ENCODE measurements at places on chromosomes 13 and 19. TPM values are rescaled to one million over a fixed set of nuclear protein-coding genes. Genes with fewer than 3 reads are reported as not detected.

PROZ gene
- not detected for total RNA-seq

DNA sequence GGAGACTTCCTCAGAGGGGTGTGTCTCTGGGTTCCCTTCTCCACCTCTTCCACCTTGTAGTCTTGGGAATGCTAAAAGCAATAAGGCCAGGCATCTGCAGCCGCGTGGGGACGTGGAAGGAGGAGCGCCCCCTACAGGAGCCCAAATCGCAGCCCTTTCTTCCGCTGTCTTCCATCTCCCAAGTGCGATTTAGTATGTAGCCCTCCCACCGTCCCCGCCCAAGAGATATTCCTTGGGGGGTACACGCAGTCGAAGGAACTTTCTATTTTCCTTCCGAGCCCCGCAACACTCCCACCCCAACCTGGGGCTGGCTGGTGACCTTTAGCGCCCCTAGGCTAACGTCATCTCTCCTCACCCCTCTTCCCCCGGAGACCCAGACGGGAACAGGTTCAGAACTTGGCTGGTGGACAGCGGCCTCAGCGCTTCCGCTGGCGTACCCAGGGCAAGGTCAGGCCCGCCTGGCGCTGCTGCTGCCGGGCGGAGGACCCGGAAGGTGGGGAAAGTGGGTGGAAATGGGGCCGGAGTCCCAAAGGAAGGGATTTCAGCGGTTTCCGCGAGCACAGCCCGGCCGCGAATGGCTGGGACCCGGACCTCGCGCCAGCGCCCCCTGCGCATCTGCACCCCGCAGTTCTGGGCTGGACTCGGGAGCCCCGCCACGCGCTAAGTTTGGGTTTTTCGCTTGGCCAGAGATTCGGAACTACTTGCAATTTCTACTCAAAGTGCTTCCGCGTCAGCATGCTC is 2.1 kb upstream of the PCDH8 start:
- DNase-seq: peak; percentile 34

DNA sequence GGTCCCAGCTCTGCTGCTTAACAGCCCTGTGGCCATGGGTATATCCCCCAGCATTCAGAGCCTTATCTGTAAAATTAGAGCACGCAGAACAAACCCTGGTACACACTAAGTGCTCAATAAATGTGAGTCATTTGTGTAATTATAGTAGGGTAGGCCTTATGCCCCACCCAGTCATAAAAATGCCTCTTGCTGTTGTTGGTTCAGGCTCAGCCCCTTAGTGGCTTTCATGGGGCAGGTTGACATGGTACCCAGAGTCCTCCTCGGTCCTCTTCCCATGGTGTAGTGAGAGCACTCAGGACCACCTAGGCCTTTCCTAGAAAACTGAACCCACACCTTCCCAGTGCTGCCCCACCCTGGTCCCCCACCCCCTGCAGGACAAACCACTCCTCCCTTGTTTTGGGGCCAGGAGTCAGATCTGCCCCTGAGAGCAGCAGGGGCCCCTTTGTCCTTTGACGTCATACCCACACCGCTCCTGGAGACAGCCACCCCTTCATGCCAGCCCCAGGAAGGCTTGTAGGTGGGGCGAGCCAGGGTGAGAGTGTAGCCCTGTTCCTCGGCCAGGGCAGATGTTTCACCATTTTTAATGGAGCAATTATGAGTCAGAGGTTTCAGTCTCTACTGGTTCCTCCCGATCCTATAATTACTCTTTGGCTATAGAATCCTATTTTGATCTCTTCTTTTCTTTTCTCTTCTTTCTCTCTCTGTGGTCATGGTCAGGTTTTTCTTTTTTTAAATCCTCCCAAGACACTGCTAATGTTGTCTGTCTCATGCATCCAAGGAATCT is 36.8 kb downstream of the ACTN4 start:
- peak; percentile 95 for DNase-seq

- peak; percentile 70 for DNase-seq
Measured at GRCh38 chr19:40006273-40006691, 9.4 kb downstream of the ZNF546 start.

DNA sequence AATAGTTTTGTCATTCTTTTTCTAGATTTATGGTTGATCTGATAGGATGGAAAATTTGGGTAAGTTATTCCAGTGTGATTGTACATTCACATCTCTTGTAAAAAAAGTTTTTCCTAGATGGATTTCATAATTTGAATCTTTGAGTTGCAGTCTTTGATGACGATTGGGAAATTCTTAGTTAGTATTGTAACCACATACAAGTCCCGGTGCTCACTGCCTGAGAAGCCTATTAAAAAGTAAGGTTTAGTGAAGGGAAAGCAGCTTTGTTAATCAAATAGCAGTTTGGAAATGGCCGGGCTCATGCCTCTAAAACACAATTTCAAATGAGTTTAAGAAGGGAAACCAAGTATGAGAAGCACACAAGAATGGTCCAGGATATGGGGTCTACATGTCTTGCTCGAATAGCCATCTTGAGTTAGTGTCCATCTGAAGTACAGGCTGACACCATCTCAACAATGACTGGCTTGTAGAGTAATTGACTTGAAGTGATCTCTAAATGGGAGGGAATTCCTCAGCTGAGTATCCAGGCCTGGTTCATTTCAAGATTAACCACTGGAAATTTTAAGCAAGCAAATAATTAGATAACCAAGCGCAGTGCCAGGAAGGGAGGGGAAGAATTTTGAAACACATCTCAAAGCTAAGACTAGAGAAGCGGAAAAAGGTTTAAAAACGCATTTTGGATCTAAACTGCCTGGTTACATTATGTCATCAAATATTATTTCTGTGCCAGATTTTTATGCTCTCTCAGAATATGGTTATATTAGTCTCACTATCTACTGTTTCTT is 1145.6 kb upstream of the MIR17HG start:
- no peak for DNase-seq

DNA sequence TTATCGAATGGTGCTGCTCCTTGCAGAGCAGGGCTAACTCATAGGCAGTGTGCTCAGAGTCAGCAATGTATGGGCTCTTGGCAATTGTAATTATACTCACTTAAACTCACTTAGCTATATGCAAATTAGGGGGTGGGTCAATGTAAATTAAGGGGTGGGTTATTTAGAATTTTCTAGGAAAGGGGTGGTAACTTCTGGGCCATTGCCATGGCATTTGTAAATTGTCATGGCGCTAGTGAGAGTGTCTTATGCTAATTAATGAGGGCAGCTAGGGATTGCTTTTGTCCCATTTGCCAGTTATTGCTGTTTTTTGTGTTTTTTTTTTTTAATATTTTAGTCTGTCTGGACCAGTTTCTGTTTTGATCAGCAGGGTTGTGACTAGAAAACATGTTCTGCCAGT is 68.4 kb downstream of the DIAPH3 start:
- no peak for DNase-seq

- peak; percentile 25 for DNase-seq
Measured at GRCh38 chr13:51697855-51698254, 106.1 kb downstream of the DHRS12 start.

All from fibroblast of the aortic adventitia (primary cell).